Fibroblast of skin of left quadriceps (primary cell): ENCODE measurements at places on chromosomes 6 and 20.
A peak's percentile ranks its signal among the peaks of the same experiment; 100 is the strongest.

DNA sequence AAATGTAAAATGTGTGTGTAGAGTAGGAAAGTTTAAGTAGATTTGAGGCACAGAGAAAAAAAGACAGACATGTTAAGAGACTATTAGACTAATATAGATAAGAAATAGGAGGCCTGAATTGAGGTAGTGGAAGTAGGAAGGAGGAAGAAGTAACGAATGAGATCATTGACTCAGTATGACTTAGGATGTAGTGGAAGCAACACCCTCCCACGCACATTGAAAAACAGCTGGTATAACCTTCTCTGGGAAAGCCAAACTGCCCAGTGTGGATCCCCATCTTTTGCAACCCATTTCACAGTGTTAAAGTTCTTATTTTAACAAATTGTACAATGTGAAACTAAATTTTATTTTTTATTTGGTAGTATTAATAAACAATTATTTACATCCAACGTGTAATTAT is 89.1 kb downstream of the GRIK2 start:
- no peak for DNase-seq

DNA sequence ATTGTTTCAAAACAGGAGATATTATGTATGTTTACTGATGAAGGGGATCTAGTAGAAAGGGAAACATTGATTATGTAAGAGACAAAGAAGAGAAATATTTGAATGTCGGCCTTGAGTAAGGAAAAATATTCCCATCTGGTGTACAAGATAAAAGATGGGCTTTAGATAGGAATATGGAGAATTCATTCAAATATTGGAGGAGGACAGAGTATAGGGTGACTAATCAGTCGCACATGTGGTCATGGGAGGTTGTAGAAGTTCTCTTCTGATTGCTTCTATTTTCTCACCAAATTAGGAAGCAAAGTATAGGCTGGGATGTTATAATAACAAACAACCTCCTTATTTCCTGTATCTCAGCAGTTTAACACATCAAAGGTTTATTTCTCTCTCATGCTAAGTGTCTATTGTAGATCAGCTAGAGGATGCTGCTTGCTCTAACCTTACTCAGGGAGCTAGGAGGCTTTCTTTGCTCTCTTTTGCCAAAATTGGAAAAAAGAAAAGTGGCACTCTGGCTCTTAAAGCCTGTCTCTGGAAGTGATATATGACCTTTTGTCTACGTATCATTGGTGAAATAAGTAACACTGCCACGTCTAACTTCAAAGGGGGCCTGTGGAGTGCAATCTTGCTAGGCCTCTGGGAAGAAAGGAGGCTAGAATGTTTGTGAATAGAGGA is 1.2 kb upstream of the HDDC2 start:
- DNase-seq, result peak; percentile 14

GRCh38 chr6:31065556-31065955 is 46.8 kb downstream of the C6orf15 start:
- DNase-seq, result no peak

DNA sequence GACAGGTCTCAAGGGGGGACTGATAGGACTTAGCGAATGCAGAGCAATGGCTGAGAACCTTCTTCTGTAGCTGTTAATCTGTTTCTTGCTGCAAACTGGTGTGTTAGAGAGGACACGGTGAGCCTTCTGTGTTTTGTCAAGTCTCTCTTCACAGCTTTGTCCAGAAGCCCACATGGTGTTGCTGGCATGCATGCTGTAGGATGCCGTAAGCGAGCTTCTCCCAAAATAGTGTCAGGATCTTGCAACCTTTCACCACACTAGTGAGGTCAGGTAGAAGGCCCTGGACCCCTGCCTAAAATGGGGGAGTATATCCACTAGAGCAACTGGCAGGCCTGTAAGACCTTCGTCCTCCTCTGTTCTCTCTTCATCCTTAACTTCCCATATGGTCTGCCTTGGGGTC is 51.9 kb upstream of the GLP1R start:
- DNase-seq, result no peak

GRCh38 chr6:68628161-68628560 is 6.9 kb upstream of the ADGRB3 start:
- DNase-seq, result no peak

- no peak for DNase-seq
Observed at GRCh38 chr6:45966797-45967196, 48.9 kb downstream of the CLIC5 start.

DNA sequence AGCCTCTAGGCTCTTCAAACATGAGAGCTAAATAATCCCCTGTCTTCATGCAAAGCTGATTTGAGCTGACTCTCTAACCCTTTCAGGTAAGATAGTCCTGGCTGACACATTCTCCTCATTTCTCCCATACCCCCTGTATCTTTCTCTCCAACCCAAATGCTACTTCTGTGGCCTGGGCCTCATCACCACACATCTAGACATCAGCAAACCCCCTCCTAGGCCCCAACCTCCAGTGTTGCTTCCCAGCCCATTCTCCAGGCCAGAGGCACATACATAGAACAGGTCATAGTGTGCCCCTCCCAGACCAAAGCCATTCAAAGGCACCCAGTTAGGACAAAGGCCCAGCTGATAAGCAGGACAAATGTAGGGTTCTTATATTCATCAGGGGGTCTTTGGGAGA is 84.9 kb downstream of the ANKRD60 start:
- no peak for DNase-seq

- no peak for DNase-seq
Observed at GRCh38 chr6:77883851-77884250, 231.0 kb downstream of the MEI4 start.

DNA sequence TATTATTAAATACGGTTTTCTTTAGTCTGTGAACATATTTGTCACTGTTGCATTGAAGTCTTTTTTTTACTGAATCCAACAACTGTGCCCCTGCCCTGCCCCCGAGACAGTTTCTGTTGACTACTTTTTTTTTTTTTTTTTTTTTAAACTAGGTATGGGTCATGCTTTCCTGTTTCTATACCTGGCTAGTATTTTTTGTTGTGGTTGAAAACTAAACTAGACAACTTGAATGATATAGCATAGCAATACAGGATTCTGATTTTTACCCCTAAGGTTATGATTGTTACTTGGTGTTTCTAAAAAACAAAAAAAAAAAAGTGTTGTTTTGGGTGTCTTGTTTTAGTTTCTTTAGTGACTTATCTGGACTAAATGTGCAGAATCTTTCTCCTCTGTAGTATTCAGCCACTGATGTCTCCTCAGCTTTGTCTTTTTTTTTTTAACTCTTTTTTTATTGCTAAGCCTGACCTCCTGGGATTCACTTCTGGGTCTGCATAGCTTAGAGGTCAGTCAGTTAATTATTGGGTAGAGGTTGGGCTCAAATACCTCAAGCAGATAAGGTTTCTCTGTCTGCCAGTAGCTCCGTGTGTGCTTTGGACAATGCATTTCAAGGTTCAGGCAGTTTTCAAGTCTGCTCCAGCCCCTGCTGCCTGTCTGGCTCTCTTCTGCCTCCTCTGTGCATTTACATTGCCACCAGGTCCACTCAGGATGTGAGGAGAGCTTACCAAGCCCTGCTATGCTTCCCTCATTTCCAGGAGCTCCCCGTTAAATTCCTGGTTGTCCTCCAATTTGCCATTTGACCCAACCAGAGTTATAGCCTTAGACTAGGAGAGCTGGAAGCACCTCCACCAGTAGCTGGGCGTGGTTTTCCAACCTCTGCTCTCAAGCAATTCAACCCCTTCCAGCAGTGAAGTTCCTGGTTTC is 91.4 kb downstream of the SYNDIG1 start:
- DNase-seq, result no peak

DNA sequence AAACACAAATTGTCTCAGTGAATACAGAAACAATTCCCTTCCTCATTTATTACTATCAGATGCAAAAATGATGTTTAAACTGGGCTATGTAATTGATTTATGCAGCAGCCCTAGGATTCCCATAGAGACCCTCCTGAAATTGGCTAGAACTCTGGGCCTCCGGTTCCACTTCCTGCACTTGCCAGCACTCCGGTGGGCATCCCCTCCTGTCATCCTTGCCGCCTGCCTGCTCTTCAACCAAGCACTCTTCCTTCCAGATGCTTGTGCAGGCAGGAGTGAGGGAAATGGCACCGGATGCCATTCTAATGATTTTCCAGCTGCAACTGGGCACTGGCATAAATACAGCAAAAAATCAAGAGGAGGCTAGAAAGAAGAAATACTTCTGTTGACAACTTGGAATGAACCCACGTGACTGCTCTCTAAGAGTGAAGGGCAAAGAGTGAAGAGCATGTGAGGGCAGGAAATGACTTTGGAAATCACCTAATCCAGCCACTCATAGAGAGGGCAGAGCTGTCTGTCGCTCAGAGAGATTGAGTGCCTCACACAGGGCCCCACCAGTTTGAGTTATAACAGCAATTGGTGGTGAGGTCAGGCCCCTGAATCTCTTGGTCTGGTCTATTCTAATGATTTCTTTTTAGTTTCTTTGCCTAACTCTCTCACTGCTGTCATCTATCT is 3.7 kb upstream of the NEDD9 start:
- DNase-seq, result no peak

DNA sequence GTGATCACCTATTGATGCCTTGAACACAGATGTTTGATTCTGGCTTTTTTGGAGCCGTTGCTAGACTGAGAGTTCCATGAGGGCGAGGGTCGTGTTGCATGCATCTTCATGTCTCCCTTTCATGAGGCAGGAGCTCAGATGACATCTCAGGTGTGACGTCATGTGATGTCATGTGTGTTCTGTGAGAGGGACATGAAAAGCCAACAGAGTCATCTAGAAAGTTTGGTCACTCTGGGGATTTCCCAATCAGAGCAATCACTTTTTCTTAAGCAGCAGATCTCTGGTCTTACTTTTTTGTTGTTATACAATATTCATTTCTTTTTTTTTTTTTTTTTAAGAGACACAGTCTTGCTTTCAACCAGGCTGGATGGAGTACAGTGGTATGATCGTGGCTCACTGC is 411.8 kb downstream of the PREX1 start:
- DNase-seq, result no peak

DNA sequence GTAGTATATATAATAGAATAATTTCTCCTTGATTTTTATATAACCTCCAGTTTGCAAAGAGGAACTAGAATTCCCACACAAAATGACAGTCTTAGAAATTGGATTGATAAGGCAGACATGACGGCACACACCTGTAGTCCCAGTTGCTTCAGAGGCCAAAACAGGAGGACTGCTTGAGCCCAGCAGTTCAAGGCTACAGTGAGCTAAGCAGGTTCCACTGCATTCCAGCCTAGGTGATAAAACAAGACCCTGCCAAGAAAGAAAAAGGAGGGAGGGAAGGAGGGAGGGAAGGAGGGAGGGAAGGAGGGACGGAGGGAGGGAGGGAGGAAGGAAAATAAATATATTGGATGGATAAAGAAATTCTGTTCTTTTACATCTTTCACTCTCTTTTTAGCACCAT is 77.6 kb upstream of the SASH1 start:
- DNase-seq, result no peak

GRCh38 chr6:78462728-78463127 is 404.6 kb upstream of the IRAK1BP1 start:
- DNase-seq, result no peak

GRCh38 chr6:15993716-15994228 is 135.1 kb upstream of the MYLIP start:
- DNase-seq, result no peak

- DNase-seq, result no peak
Observed at GRCh38 chr20:23079926-23080325, 6.2 kb downstream of the CD93 start.

GRCh38 chr6:19691465-19692167 is 145.6 kb upstream of the ID4 start:
- no peak for DNase-seq
